ENCODE measurements at places on chromosomes 16 and 17.

DNA sequence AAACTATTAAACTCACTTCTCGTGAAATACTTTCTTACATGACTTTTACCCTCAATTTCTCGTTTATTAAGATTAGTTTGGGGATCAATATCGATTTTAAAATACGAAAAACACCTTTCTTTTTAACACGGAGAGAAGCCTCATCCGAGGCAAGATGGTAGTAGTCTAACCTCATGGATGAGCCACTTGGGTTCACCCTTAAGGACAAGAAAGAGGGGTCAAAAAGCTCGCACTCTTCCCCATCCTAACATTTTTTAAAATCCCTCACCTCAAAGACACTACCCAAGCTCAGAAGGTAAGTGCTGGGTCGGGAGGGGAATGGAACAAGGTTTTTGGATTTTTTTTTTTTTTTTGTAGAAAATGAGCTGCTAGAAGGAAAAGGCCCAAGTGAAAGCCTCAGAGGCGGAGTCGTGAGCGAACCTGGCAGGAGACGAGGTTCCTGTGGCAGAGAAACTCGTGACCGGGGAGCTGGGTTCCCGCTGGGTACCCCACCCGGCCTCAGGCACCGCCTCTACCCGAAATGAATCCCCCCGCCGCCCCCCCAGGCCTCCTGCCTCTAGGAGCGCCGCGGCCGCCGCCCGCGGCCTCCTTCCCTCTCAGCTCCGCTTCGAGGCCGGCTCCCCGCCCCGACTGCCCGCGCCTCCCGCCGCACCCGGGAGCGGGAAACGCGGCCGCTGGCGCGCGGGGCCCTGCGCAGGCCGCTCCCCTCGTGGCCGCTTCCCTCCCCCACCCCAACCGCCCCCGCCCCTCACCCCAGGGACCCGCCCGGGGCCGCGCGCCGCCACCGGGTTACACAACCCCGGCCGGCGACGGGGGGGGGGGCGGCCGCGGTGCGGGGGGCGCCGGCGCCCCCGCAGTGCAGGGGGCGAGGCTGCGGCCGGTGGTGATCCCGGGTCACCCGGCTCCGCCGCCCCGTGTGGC lies 1.6 kb downstream of the NUFIP2 start:
- DNase-seq: peak; percentile 42

GRCh38 chr17:57944908-57945307 lies 10.3 kb downstream of the CUEDC1 start:
- no peak for DNase-seq

DNA sequence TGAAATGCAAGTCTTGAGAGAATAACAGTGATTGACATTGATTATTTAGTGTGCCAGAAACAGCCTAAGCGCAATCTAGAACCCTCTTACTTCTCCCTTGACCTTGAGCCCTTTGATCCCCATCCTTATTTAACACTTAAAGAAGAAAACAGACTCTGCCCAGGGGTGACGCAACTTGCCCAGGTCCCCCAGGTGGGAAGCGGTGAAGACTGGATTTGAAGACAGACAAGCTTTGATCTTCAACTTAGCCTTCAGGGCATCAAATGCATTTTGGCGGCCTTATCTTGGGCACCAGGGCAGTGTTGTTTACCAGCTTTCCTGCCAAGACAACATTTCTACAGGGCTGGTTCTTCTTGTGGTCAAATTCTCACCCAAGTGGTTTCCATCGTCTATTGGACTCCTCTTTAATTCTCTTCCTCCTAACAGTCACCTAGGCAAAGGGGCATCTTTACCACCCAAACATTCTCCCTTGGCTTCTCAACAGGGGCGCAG lies 8.9 kb upstream of the CIITA start:
- no peak for DNase-seq

DNA sequence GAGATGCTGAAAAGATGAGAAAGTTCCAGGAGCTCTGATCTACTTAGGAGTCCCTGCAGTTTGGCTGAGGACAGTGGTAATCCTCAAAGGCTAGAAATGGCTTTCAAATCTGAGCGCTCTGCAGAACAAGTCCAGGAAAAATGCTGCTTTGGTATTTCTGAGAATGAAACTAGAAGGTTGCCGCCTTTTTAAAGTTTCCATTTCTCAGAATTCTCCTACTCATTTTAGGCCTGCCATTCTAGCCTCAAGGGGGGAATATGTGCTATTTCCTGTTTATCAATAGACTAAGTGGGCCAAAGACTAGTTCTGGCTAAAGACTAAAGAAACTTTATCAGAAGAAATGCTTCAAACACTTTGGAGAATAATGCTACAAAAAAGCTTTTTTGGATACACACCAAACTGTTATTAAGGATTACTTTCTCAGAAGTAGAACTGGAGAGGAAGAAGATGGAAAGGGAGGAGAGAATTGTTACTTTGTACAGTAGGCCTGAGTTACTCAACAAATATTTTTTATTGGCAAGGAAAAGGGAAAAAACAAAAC lies at the start of gene SLFN12L:
TSS of gene SLFN12L (minus strand) at position 78 of the 541 bp plus-strand sequence. CDS start 15,314 bp downstream, outside the sequence.
- DNase-seq: no peak

GRCh38 chr16:20671903-20672302 lies 25.6 kb downstream of the ACSM1 start:
- DNase-seq: no peak

GRCh38 chr17:68346448-68346847 lies 55.2 kb downstream of the ARSG start:
- peak; percentile 24 for DNase-seq

DNA sequence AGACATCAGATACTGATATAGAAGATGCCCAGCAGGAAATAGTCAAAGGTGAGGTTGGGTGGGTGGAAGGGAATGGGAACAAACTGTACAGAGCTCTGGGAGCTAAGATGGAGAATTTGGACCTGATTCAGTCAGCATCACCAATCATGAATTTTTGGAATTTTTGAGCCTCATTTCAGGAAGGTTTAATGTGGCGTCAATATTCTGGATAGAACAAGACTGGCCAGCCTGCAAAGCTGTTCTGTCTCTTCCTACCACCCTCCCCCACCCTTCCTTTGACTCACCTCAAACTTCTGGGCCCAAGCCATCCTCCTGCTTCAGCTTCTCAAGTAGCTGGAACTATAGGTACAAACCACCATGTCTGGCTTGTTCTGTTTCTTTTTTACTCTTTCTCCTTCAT lies 32.6 kb downstream of the CTCF start:
- no peak for DNase-seq

DNA sequence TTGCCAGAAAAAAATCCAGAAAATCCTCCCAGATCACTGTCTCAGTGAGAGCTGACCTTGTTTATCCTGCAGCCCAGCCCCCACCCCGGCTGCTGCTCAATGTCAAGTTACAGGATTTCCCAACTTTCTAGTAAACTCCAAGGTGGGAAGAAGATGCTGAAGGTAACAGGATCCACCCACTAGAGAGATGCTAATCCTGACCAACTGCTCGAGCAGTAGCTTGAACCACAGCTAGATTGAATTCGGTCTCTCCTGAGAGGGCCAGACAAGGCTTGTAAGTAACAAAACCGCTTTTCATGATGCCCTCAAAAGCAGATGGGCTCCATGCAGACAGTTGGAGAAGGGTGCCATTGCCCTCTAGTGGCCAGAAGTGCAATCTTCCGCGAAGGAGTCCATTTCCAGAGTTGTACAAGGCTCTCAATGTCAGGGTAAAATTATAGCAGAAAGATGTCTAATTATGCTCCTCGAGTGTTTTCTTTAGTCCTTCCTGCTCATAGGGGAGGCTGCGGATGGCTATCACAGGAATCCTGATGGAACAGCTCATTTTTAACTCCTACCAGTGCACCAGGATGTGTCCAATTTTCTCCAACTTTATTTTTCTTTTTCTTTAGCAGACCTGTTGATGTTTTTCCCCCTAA lies 3.9 kb downstream of the CDH11 start:
- no peak for DNase-seq

DNA sequence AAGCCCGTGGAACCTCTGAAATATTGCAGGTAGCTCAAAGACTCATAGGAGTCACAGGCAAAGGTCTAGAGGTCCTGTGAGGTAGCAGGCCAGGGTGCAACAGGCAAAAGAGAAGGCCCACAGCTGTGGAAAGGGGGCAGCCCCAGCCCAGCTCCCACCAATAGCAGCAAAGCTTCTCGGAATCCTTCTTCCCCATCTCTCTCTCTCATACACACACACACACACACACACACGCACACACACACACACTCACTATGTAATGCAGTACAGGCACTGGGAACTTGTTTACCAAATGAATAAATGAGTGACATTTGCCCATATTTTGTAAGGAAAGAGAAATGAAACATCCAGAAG lies 16.8 kb upstream of the SUPT4H1 start:
- no peak for DNase-seq

- DNase-seq: no peak
Observed at GRCh38 chr17:17668775-17669579, 12.3 kb upstream of the RAI1 start.

DNA sequence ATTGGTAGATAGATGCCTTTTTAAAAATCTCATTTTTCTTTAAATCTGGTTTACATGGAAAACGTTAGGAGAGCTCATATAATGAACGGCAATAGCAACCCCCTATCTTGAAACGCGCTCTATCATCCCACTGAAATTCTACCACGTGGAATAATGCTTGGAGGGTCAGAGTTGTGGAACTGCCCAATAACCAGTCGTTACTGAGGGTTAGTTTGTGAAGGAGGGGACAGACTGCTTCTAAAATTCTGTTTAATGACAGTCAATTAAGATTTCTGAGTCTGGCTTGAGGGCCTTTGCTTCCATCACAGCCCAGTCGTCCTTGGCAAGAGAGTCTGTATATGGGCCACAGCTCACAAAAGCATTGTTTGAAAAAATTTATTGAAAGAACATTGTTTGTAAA lies 482 bp downstream of the IRF8 start:
- no peak for DNase-seq

DNA sequence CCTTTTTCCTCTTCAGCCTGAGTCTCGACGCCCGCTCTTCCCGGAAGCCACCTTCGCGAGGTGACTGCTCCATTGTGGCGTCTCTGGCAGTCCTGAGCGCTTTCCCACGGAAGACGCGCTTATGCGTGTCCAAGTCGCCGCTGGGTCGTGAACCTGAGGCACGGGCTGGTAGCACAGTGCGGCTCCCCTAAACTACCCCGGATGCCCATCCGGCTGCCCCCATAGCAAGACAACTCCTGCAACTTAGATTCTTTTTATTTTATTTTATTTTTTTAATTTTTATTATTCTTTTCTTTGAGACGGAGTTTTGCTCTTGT lies 2.1 kb upstream of the ESRP2 start:
- peak; percentile 36 for DNase-seq

DNA sequence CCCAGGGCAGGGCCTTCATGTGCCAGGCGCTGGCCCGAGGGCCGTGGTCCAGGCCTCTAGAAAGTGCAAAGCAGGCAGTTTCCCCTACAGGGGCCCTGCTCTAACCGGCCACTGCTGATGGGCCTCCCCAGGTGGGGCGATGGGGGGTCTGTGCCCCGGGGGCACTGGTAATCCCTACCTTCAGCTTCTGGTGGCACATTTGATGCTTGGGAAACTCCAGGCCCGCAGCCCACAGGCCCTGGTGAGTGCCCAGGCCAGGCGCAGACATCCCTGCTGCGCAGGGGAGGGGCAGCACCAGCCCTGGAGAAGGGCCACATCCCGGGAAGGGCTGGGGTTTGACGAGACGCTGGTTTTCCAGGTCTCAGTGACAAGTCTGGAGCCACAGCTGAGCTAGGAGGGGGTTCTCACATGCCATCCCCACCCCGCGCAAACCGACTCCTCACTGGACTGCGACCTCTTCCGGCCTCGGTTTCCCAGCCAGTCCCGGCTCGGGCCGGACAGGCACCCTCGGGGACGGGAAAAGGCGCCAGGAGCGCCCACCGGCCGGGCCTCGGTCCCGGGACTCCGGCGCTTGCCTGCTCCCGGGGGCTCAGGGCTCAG lies 1.6 kb downstream of the DOC2B start:
- DNase-seq: no peak

GRCh38 chr17:19357761-19358160 lies 4.8 kb downstream of the B9D1 start:
- DNase-seq: no peak

DNA sequence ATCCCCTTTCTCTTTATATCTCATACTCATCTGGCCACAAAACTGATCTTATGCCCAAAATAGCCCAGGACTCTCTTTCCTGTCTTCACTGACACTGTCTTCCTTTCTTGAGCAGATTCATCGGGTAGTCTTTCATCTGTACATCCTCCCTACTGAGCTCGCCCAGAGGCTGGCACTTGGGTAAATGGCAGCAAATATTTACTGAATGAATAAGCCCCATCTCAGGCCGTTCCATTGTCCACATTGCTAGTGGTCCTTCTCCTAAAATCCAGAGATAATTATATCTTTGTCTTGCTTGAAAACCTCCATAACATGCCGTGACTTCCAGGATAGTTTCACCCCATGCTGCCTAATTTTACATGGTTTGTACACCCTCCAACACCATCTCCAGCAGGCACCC lies 158.1 kb upstream of the SDK2 start:
- DNase-seq: no peak

- DNase-seq: peak; percentile 35
Observed at GRCh38 chr17:8740486-8740885, 4.2 kb downstream of the CCDC42 start.

GRCh38 chr17:71111934-71112333 lies 942.6 kb downstream of the KCNJ2 start:
- DNase-seq: no peak

Measured in T-helper 17 cell (primary cell).